Smooth muscle cell of the pulmonary artery (primary cell): ENCODE measurements at places on chromosomes 1 and 21. TPM values are rescaled to one million over a fixed set of nuclear protein-coding genes. Genes with fewer than 3 reads are reported as not detected.

The TGFB2 gene
- 36.2 and 56.9 TPM in 2 replicates for total RNA-seq

The HHIPL2 gene
- total RNA-seq: 0.23 and 0.39 TPM in 2 replicates

The TRAPPC3 gene
- 61.5 and 65.4 TPM in 2 replicates for total RNA-seq

The VWA5B1 gene
- total RNA-seq: not detected in 2 replicates

The CFHR4 gene
- total RNA-seq: not detected in 2 replicates

The PLEKHN1 gene
- total RNA-seq: 0.33 and 0.66 TPM in 2 replicates

The MIS18A gene
- 3.5 and 3.6 TPM in 2 replicates for total RNA-seq

The RORC gene
- total RNA-seq: 0.03 TPM in 1 of 2 replicates, not detected in the other

The GCSAML gene
- 0.13 TPM in 1 of 2 replicates, not detected in the other for total RNA-seq

The SGIP1 gene
- total RNA-seq: 29.0 and 45.0 TPM in 2 replicates

The C1orf53 gene
- total RNA-seq: 1.4 and 2.1 TPM in 2 replicates

The LCE3C gene
- total RNA-seq: not detected in 2 replicates

The TCHH gene
- total RNA-seq: 0.03 TPM in 1 of 2 replicates, not detected in the other

The FAM72C gene
- 0.23 and 0.46 TPM in 2 replicates for total RNA-seq

The SERTAD4 gene
- total RNA-seq: 13.6 and 22.2 TPM in 2 replicates

The B3GALT5 gene
- total RNA-seq: 0.10 TPM in 1 of 2 replicates, not detected in the other

The TPTE gene
- not detected in 2 replicates for total RNA-seq

The TAS1R1 gene
- total RNA-seq: 0.20 and 0.46 TPM in 2 replicates

The MAP1LC3C gene
- total RNA-seq: 0.13 TPM in 2 replicates

The ASCL5 gene
- not detected in 2 replicates for total RNA-seq

The PTGER3 gene
- 2.8 and 16.2 TPM in 2 replicates for total RNA-seq

The NHLH1 gene
- 0.07 TPM in 2 replicates for total RNA-seq

The OR2L13 gene
- total RNA-seq: not detected in 2 replicates

The FCRL1 gene
- total RNA-seq: not detected in 2 replicates

The RPS27 gene
- total RNA-seq: 788 and 889 TPM in 2 replicates

The PRKAB2 gene
- 17.9 and 22.1 TPM in 2 replicates for total RNA-seq

The HAO2 gene
- total RNA-seq: not detected in 2 replicates

The HSD3B2 gene
- total RNA-seq: not detected in 2 replicates

The MTMR11 gene
- total RNA-seq: 8.2 and 11.6 TPM in 2 replicates

The LCE3E gene
- not detected in 2 replicates for total RNA-seq

The SPRR3 gene
- not detected in 2 replicates for total RNA-seq

The TEX38 gene
- not detected in 2 replicates for total RNA-seq

The CFAP107 gene
- not detected in 2 replicates for total RNA-seq

The ARHGEF19 gene
- 5.1 and 8.1 TPM in 2 replicates for total RNA-seq

The PEF1 gene
- 76.6 and 100 TPM in 2 replicates for total RNA-seq

The ZYG11A gene
- 0.20 and 1.0 TPM in 2 replicates for total RNA-seq

The RPE65 gene
- total RNA-seq: not detected in 2 replicates

The RSPO1 gene
- total RNA-seq: 0.07 TPM in 1 of 2 replicates, not detected in the other

The THEM4 gene
- total RNA-seq: 6.5 and 10.7 TPM in 2 replicates
